A549 (cell line): ENCODE measurements at places on chromosomes 3 and 15.

DNA sequence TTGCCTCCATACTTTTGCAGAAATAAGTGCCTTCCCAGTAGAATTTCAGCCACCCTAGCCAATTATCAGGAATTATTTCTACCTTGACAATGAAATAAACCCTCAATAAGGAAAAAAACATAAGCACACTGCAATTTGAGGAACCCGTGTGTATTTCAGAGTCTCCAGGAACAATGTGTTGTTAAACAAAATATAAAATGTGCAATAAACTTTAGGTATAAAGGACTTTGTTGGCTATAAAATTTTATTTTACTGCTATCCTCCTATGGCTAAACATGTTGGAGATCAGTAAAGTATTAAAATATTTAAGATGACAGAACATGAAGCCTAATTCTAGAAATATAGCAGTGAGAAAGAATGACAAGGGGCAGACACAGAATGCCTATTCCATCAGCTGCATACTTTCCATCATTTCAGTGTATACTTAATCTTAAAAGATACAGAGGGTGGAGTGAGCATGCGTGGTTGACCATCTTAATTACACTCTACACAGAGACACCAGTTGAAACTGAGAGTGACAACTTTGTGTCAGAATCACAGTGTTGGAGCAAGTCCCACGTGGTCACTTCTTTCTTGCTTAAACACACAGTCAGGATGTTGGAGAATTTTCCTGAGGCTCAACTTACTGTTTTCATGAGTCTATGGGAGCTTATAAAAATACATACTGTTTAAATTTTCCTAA, 79.0 kb upstream of the SUCLG2 start:
- DNase-seq, result no peak

GRCh38 chr3:46900007-46900292, 22.4 kb downstream of the PTH1R start:
- DNase-seq, result no peak

DNA sequence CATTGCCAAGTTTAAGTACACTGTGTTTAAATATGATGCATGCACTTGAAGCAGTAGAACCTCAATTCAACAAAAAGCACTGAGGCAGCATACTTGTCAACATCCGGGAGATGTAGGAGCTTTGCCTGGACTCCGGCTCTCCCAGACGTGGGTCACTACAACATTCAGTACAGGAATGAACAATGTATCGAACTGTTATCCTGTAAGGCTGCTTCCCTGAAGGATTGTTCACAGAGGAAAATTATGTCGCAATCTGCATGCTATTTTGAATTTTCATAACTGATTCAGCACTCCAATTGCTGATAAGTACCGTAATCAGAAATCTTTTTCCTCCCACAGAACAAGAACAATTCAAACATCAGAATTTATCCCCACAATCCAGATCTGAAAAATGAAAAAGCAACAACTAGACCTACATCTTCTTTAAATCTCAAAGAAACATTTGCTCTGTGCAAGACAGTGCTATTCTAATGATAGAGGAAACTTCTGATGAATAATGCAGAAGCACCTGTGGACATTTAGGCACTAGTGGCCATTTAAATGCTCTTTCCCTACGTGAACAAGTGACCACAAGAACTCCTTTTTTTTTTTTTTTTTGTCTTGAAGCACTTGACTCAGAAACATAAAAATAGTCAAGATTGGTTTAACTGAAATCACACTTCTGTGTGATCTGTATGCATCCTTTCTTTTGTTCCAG, 113.4 kb downstream of the PLCH1 start:
- DNase-seq, result no peak

GRCh38 chr3:45617430-45618080, 23.0 kb downstream of the LIMD1 start:
- no peak for DNase-seq

GRCh38 chr3:105327662-105328337, 38.9 kb upstream of the ALCAM start:
- no peak for DNase-seq

GRCh38 chr3:191775451-191776233, 314.7 kb downstream of the PYDC2 start:
- DNase-seq, result peak; percentile 20

GRCh38 chr3:125139386-125139785, 73.2 kb downstream of the SLC12A8 start:
- DNase-seq, result no peak

DNA sequence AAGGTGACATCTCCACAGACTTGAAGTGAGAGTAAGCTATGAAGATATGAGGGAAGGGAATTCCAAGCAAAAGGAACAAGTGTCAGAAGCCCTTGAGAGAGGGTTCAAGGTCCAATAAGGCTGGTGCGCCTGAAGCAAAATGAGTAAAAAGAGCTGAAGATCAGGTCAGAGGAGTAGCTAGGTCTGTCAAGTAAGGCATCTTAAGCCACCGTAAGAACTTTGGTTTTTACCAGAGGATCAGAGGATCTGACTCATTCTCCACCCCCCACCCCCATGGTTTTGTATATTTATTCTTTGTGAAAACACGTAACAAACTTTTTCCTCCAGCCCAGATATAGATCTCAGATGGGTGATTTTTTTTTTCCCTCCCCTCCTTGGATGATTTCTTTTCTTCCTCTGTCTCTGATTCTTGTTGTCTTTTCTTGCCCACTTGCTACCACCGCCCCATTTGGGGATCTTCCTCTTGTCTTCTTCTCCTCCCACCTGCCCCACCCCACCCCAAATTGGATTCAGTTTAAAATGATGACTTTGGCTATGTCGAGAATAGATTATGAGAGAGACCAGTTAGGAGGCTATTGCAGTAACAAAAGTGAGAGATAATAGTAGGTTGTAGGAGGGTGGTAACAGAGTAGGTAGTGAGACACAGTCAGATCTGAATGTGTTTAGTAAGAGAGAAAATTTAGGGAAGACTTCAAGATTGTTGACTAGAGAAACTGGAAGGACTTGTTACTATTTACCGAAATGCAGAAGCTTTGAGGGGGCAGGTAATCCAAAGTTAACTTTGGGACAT, 6.1 kb downstream of the TRMT10C start:
- no peak for DNase-seq

DNA sequence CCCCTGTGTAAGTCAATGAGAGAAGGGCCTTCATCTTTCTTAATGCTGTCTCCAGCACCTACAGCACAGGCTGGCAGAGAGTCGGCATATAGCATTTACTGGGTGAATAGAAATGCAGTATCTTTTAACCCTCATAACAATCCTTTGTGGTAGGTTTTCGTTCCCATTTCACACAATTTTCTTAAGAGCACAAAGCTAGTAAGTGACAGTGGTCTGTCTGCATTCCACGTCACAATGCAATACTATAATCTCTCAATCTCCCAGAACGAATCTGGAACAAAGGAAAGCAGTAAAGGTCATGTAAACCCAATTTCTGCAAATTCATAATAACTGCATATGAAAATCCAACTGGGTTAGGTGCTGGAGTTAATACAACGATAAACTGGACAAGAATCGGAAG, 1.4 kb upstream of the ZFAND6 start:
- DNase-seq, result no peak

DNA sequence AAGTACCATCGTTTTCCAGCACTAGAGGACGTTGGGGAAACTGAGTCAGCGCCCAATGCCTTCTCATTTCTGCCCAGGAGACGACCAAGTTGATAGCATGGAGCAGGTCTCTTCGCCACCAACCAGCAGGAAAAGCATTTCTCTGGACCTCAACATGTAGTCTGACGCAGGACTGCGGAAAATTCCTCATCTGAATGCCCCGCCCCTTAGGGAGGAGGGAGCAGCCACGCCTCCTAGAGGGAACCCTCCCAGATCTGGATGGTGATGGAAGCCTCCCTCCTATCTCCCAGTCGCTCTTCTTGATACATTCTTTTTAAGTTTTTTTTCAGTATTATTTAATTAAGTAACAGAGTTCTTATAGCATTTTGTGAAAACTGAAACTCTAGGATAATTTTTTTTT, 17.4 kb upstream of the MINDY4B start:
- DNase-seq, result peak; percentile 14

DNA sequence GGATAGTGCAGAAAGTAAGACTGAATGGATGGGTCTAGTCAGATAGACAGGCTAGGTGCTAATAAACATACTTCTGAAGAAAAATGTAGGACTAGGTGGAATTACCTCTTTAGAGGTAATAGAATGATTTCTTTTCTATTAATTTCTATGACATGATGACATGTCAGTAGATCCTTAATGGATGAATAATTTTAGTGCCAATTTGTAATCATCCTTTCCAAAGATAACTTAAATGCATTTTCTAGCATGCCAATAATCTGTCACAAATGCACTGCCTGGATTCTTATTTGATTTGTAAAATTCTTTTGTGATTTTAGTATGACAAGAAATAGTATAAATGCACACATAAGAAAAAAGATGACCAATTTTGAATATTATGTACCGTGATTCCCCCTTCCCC, 356.7 kb downstream of the NAALADL2 start:
- DNase-seq, result no peak

GRCh38 chr15:77179541-77179998, 108.7 kb upstream of the TSPAN3 start:
- DNase-seq, result no peak

GRCh38 chr3:97871801-97872524, 50.2 kb downstream of the CRYBG3 start:
- no peak for DNase-seq

DNA sequence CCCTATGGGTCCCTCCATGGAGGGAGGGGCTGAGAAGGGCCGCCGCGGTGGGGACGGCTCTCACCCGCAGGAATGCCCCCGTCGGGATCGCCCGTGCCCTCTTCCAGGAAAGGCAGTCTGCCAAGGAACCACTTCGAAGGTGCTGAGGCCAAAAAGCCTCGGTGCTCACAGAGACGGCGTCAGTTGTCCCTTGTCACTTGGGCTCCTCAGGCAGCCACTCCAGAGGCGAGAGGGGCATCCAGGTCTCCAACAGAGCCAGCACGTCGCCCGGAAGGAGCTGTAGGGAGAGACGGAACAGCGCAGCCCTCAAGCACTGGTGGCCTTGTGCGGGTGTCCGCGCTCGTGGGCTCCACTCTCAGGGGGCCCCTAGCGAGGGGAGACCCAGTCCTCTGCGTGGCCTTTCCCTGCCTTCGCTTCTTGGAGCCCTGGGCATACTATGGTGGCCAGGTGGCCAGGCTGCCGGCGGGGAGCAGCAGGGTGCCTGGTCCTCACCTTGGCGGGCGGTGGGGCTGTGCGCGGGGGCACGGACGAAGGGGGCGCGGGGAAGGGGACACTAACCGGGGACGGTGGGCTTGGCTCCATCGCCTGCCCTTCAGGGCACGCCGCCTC, 994 bp downstream of the MESP1 start:
- DNase-seq, result no peak

- no peak for DNase-seq
These were observed 138.2 kb upstream of the CNTN4 start for GRCh38 chr3:1960506-1960905.

DNA sequence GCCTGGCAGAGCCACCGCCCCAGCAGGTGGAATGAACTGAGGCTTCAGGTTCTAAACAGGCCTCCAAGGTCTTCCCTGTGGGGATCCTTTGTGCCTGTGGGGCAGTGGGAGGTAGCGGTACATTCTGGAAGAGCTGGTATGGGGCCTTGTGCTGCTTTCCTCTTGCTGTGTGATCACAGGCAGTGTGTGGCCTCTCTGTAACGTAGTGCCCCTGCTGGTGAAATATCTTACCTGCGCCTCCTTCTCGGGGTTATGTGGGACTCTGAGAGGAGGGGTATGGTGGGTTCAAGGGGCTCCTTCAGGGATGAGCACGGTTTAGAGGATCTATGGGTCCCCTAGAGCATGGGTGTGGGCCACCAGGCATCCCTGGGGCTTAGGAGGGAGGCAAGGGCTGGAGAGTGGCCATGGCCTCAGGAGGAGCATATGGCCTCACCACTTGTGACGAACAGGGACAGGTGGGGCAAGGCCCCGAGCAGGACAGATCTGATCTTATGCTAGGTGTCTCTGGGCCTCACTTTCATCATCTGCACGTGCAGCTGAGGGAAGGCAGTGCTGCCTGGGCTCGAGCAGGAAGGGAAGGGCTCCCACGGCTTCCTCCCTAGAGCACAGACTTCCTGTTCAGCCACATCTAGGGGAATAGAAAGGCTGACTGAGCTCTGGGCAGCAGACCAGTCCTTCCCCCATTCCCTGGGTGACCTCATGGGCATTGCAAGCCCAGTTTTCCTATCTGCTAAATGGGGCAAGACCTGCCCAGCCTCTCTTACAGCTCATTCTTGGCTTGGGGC, 1.9 kb upstream of the ALS2CL start:
- peak; percentile 31 for DNase-seq

DNA sequence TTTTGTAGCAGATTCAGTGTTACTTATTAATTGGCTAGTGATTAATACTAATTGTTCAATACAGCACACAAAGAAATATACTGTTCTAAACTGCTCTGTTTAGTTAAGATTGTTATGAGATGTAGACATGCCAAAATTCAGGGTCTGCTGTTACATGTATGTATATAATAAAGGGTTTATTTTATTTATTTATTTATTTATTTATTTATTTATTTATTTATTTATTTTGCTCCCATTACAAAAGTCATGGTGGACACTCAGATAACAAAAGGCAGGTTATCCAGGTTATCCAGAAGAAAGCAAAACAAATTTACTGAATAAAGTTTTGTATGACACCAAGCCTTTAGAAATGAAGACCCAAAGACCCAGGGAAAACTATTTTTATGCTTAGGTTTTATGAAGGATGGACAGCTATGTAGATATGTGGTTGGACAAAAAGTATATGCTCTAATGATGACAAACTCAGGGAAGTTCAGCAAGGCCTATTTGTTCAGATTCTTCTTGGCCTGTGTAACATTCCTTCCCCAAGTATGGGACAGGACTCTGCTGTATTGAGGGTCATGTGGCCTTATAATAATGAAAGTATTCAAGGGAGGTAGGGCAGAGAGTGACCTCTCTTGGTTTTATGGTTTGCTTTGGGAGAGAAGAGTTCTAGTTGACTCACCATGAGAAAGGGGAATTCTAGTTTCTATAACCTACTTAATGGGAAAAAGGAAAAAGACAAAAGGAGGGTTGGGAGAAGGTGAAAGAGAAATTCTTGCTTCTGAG, 1056.8 kb downstream of the ROBO2 start:
- DNase-seq, result no peak

DNA sequence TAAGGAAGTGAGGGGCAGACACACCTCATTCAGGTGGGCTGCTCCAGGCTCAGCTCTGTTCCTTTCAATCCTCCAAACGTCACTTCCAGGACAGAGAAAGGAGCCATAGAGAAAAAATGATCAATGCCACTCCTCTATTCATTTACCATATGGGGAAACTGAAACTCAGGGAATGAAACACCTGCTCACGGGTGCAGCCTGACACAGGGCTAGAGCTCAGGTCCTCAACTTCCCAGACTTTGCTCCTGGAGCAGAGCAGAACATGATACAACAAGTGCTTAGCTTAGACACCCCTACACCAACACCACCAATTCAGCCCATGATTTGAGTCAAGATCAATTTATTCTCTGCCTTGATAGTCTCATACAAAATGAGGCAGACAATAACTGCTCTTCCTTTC, 58.5 kb upstream of the LPP start:
- no peak for DNase-seq

DNA sequence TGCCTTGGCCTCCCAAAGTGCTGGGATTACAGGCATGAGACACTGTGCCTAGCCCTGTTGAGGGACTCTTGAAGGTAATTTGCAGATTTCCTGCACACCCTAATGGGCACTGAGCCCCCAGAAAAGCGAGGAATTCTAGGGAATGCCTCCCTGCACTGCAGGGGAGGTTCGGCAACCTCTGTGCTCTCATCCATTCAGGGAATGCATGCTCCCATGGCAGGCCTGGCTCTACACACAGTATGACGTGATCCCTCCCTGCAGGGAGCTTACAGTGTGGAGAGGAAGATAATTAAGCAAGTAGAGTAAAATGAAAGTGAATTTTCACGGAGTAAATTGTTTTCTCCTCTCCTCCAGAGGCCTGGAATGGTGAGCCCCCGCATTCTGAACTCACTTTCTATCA, 133.3 kb upstream of the HACD2 start:
- no peak for DNase-seq
